AG04450 (cell line): ENCODE measurements at places on chromosomes 5 and 9.

- no peak for DNase-seq
Measured at GRCh38 chr5:10310066-10310779, 2.5 kb upstream of the CMBL start.

GRCh38 chr9:97695995-97696802 lies 941 bp downstream of the XPA start:
- no peak for DNase-seq

DNA sequence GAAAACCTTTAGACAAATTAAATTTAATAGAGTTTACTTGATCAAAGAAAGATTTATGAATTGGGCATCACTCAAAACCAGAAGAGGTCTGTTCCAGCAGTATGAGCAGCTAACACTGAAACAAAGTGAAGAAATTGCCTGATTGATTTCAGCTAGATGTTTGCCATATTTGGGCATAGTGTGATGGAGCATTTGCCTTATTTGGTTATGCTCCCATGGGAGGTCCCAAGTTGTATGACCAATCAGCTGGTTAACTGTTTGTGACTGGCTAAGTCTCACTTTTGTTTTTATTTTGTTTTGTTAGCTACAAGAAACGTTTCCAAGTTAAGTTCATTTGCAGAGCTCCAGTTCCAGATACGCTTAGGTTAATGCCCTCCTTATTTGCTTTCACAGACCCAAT lies 53.3 kb upstream of the LMNB1 start:
- no peak for DNase-seq

DNA sequence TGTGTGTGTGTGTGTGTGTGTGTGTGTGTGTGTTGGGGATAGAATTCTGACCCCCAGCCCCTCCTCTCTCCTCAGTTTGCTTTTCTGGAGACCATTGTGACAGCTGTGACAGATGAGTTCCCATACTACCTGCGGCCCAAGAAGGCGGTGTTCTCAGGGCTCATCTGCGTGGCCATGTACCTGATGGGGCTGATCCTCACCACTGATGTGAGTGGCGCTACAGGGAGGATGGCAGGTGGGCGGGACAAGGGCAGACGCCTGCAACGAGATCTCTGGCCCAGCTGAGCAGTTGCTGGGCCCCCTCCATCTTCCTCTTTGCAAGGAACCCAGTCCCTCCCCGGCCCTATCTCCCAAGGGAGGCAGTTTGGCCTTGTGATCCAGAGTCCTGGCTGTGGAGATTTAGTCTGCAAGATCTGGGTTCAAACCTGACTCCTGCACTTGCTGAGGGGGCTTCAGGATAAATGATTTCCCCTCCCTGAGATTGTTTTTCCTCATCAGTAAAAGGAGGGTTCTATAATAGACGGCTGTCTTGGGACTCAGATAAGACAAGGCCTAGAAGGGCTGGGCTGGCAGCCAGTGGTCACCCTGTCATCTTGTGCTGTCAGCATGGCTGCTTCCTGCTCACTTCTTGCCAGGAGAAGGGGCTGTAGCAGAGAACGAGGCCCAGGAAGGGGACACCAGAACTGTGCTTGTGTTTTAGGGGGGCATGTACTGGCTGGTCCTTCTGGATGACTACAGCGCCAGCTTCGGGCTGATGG lies 14.1 kb downstream of the SLC6A7 start:
- no peak for DNase-seq

GRCh38 chr5:136222580-136223235 lies 29.7 kb upstream of the SMIM32 start:
- DNase-seq: no peak

- DNase-seq: no peak
Measured at GRCh38 chr5:158546748-158547147, 553.0 kb downstream of the EBF1 start.

- DNase-seq: no peak
Measured at GRCh38 chr5:10277773-10278630, 27.9 kb downstream of the CCT5 start.

- DNase-seq: no peak
Measured at GRCh38 chr9:398085-398484, 183.4 kb downstream of the DOCK8 start.

GRCh38 chr5:177368869-177369644 lies 11.3 kb downstream of the RGS14 start:
- DNase-seq: no peak
